Body of pancreas (tissue), 4 donors: ENCODE measurements at places on chromosomes 5 and 9.

DNA sequence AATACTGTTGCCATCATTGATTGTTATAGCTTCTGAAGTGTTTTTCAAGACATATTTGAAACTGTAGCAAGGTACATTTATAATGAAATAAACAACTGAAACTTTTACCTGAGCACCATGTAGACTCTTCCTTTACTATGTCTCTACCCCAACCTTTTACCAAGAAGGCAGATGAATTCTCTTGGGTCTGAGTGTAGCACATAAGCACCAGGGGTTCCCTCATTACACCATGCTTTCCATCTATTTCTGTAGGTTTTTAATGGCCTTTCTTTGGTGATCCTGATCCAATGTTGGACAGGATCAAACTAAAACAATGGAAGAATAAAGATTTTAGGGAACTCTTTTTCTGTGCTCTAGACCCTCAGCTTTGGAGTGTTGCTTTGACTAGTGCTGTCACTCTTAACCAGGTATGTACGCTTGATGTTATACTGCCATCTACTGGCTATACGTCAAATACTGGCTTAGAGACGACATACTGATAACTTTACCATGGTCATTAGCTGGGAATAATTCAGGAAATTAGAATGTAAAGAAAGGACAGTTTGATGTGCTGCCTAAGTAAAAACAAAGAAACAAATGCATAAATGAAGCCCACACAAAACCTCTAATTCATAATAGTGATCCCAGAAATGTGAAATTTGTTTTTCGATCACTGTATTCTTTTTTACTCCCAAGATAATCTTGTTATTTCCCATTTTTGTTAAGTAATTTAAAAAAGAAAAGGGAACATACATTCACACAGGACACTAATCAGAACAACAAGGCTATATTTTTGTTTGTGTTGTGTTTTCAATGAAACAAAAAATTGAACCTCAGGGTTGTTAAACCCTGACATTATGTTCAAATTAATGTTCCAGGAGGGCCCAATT lies 30.7 kb downstream of the IFNW1 start:
- no peaks in the 10 kb centered on the region for H3K27me3 ChIP-seq
- no peak overlapping the region for H3K27ac ChIP-seq
- no peak overlapping the region for H3K4me3 ChIP-seq
- H3K4me1 ChIP-seq, result no peaks in the 10 kb centered on the region

- H3K4me1 ChIP-seq, result peaks cover 9% of the 10 kb centered on the region
- no peak overlapping the region for H3K27ac ChIP-seq
- H3K27me3 ChIP-seq, result no peaks in the 10 kb centered on the region
- no peak overlapping the region for H3K4me3 ChIP-seq
- peaks cover 4% of the 10 kb centered on the region for H3K36me3 ChIP-seq
These were observed 35.6 kb downstream of the GPBP1 start for GRCh38 chr5:57209316-57210040.

DNA sequence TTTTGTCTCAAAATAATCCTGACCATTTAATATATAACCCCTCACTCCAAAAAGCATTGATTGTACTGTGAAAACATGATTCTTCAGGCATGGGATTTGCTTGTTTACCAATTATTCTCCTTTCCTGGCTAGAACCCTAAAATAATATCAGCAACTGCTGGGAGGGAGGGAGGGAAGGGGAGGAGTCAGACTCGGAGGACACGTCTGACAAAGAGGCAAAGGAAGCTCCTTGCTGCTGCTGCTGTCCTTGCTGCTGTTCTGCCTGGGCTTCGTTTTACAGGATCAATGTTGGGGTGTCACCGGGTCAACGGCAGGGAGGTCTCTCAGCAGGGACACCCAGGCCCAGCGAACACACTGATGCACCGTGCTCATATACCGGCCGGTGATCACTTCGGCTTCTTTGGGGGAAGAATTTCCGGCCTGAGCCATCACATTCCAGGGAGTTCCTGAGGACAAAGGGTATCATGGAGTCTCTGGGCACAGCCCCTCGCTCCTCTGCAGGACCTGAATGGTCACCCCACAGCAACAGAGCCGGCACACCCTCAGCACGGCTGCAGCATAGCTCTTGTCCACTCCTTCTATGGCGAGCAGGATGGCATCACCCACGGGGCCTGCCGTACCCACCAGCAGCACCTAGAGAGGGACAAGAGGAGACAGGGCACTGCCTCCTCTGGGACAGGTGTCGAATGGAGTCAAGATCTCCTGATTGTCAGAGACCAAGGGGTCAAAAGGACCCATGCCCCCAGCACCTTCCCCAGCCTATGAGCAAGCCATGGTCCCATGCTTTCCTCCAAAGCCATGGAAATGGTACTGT lies 27.9 kb downstream of the MED10 start:
- H3K36me3 ChIP-seq, result no peaks in the 10 kb centered on the region
- no peaks in the 10 kb centered on the region for H3K27me3 ChIP-seq
- DNase-seq, result no peak
- H3K27ac ChIP-seq, result no peak overlapping the region
- no peaks in the 10 kb centered on the region for H3K4me1 ChIP-seq

DNA sequence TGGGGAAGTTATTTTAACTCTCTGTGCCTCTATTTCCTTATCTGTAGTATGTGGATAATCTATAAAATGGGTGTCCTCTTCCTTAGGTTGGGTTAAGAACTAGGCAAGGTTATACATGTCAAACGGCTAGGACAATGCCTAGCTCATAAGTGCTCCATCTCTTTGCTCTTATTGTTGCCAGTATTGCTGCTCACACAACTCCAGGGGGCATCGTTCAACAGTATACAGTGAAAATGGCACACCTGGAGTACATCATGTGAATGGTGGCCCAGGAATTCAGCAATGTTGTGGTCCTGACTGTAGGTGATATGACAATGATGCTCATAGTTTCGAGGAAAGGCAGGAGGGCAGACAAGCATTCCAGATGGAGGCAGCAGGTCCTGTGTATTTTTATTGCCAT lies 30.1 kb downstream of the SLIT3 start:
- no peaks in the 10 kb centered on the region for H3K36me3 ChIP-seq
- H3K27me3 ChIP-seq, result no peaks in the 10 kb centered on the region
- H3K4me1 ChIP-seq, result no peaks in the 10 kb centered on the region
- no peak for DNase-seq
- no peak overlapping the region for H3K27ac ChIP-seq

DNA sequence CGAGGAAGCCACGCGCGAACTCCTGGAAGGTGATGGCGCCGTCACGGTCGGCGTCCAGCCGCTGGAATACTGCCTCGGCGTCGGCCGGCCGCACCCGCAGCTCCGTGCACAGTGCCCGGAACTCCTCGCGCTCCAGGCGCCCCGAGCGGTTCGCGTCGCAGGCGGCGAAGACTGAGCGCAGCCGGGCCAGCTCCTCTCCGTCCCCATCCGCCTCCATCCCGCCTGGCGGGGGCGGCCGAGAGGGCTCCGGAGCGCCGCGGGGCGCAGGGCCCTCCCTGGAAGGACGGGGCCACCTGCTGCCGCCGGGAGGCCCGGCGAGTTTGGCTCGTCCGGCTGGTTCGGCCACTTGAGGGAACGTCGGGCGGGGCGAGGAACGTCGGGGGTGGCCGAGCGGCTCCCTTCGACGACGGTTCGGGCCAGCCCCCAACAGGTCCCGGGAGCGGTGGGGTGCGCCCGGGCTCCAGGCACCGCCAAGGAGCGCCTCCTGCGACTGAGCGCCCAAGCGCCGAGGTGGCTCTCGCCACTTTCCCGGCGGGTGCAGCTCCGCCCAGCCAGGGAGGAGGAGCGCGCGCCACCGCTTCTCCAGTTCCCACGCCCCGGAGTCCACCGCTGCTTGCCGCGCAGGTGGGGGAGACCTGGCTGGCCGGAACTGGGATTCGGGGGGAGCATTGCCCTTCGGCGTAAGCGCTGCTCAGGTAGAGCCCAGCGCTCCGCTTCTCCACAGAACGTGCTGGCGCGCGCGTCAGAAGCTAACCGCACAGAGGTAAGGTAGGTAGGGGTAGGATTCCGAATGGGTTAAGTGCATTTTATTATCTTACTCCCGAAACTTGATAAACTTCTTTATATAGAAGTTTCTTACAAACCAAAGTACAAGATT lies at the start of gene RASEF:
RASEF (minus strand) TSS at position 492 of the 877 bp plus-strand sequence; CDS start at position 217, 275 bp downstream.
- peak within 1 kb of the TSS; percentile 59 for H3K4me3 ChIP-seq
- no peaks in the 10 kb centered on the region for H3K27me3 ChIP-seq
- H3K36me3 ChIP-seq, result no peaks in the 10 kb centered on the region
- H3K27ac ChIP-seq, result peak within 1 kb of the TSS; percentile 100
- peak; percentile 92 for DNase-seq
- peaks cover 45% of the 10 kb centered on the region for H3K4me1 ChIP-seq
